ENCODE measurements at places on chromosomes 2 and 18.

- DNase-seq = no peak
Observed at GRCh38 chr2:120949027-120949956, 213.6 kb downstream of the GLI2 start.

DNA sequence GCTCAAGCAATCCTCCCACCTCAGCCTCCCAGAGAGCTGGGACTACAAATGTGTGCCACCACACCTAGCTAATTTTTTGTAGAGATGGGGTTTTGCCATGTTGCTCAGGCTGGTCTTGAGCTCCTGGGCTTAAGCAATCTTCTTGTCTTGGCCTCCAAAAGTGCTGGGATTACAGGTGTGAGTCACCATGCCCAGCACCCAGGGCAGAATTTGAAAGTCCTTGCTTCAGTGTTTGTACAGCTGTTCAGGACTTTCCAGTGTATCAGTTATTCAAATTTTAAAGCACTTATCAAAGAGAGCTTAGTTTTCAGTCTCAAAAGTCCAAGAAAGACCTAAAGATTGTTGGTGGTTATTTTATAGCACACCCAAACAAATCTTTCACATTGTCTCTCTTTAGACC lies 43.6 kb upstream of the VPS54 start:
- peak; percentile 80 for DNase-seq

- DNase-seq = no peak
Observed at GRCh38 chr18:30404422-30404821, 638.1 kb downstream of the DSC3 start.

DNA sequence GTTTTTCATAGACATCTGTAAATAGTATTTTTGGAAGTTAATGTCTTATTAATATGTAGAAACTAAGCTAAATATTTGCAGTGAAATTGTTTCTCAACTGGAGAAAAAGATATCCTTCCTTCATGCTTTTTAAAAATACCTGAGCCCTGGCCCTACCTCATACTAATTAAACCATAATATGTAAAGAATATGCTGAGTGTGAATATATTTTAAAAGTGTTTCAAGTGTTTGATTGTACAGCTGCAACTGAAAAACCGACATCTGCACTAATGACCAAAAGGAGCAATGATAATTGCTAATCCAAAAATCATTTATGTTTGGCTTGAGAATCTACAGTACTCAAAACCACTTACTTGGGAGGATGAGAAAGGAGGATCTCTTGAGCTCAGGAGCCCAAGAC lies 156.7 kb downstream of the MBD5 start:
- DNase-seq = no peak

DNA sequence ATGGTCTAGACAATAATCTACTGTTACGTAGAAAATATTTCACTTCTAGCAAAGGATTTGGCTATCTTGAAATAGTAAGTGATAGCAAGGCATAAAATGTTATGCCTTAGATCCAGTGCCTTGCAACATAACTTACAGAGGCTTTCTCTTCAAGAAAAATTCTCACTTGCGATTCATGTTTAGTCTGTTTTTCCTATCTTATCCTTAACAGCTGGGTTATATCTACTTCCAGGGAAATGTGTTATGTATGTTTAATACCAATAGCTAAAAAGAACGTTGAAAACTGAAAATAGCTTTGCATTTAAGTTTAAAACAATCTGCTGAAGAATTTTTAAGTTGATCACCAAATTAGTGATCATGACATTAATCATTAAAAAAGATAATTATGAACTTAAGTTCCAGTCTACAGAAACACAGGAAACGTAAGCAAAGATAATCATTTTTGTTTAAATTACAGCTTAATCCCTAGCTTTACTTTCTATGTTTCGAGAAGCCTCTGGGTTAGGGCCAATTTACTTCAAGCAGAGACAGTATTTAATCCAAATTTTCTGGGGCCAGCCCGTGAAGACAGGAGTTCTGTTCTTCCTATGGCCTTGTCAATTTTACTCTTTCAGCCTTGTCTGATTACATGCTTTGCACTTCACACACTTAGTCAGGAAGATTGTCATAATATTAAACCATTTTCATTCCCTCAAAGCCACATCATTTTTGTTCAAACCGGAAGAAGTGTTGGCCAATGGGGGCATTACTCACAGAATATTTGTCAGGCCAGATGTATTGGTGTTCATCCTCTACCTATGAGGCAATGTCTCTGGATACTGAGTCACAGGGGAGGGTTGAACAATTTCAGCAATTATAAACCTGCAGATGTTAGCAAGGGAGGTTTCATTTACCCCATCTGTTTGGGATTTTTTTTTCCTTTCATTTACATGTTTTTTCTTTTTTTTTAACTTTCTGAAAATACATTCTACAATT lies 1132.9 kb upstream of the ZEB2 start:
- DNase-seq = peak; percentile 97

DNA sequence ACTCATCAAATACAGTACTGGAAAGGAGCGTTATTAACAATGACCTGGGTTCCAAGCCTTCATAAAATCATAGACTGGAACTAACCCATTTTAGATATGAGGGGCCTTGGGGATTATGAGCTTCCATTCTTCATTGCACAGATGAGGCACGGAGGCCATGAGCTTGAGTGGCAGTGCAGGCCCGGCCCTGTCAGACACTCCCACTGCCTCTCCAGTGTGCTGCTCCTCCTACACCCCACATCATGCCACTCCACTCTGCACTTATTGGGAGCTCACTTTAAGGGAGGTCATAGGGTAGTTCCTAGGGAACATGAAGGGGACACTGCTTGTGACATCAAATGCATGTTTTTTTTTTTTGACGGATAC lies 77.9 kb downstream of the TSN start:
- no peak for DNase-seq

- DNase-seq = peak; percentile 1
Observed at GRCh38 chr18:60873708-60874107, 459.5 kb upstream of the CDH20 start.

- no peak for DNase-seq
Observed at GRCh38 chr2:129803032-129803431, 176.4 kb upstream of the RAB6C start.

- peak; percentile 92 for DNase-seq
Observed at GRCh38 chr18:61569176-61569892, 236.1 kb downstream of the CDH20 start.

DNA sequence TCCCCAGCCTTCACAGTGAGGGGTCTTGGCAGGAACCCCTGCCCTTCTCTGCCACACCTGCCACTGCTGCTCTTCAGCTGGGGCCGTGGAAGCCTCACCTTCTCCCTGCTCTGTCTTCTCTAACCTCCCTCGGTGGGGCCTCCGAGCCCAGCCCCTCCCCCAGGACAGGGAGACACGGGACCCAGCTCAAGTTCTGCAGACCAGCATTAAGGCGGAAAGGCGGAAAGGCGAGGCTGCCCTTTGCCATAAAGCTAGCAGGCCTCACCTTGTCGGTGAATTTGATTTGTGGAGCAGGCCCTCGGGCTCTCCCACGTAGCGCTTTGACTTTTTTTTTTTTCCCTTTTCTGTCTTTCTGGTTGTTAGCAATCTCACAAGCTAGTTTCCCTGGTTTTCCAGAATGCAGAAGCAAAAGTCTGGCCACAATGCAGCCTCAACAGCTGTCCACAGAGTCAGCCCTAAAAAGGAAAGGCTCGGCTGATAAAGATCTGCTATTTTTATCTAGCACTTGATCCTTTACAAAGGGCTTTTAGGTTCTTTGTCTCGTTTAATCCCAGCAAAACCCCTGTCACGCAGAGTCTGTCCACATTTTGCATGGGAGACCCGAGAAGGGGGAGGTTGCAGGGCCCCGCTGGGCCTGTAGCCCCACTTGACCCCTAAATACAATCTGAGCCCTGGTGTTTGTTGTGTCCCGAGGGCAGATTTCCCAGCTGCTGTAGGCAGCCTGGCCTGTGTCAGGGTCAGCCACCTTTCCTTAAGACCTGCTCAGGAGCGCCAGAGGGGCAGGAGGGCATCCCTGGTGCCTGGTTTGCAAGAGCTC lies 6.0 kb downstream of the ITM2C start:
- DNase-seq = no peak

All from iris pigment epithelial cell (primary cell).